CD4-positive, alpha-beta T cell treated with Interleukin-12 subunit alpha and Interleukin-12 subunit beta, for 1 hour (primary cell): ENCODE measurements at places on chromosomes 1 and 21.
A peak's percentile ranks its signal among the peaks of the same experiment; 100 is the strongest.

DNA sequence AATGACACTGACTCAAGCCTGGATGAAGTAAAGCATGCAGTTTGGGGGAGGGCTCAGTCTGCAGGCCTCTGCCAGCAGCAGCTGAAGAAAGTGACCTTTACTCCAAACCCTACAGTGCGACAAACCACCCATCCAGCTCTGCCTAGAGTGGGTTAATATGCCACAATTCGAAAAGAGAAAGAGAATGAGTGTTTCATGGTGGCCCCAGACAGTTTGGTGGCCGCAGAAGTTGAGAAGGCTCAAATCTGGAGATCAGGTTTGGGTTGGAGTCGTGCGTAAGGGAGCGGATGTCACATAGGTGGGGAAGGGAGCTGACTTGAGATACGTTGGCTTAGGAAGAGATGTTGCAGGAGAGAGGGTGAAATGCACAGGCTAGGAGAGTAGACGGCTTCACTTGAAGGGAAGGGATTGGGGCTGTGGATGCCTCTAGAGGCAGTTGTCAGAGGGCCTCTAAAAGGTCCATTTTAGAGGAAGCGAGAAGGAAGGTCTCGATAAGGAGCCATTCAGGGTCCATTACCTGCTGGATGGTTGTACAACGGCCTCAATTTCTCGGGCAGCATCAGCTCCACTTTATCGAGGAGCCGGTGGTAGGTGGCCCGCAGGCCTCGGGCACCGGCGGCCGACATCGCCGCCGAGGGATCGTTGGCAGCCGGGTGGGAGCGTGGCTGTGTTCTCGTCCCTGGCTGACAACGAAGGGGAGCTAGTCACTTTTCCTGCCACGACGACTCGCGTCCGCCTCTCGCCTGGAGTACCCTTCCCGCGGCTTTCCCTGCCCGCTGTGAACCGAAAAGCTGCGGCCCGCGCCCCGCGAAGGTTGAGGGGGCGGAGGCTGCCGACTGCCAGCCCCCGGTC is 1.0 kb upstream of the DCAF6 start:
- DNase-seq, result peak; percentile 43

DNA sequence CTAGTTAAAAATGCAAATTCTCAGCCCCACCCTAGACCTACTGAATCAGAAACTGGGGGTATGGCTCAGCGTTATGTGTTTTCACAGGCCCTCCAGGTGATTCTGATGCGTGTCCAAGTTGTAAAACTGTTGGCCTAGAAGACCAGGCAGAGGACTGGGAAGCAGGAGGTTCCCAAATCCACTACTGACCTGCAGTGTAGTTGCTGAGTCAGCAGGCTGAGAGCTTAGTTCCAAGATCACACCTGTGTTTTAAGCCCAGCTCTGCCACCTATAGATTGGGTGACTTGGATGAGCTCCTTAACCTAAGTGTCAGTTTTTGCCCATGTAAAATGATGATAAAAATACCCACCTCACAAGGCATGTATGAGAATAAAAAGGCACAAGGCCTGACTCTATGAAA is 4.1 kb downstream of the GRHL3 start:
- DNase-seq, result no peak

DNA sequence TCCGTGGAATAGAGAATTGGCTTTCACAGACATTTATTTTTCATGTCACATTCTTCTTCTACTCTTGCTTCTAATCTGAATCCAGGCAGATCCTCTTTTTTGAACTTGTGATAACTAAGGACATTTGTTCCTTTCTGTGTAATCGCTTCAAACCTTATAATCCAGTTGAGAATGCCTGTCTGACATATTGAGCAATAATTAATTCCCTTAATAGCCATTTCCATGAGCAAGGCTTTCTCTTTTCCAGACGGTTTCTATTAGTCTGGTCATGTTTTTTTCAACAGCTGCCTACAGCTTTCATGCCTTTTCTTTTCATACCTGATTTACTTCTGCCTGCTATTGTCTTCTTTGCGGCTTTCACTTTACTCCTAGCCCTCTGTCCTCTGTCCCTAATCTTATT is 163.4 kb downstream of the CYYR1 start:
- DNase-seq, result no peak

DNA sequence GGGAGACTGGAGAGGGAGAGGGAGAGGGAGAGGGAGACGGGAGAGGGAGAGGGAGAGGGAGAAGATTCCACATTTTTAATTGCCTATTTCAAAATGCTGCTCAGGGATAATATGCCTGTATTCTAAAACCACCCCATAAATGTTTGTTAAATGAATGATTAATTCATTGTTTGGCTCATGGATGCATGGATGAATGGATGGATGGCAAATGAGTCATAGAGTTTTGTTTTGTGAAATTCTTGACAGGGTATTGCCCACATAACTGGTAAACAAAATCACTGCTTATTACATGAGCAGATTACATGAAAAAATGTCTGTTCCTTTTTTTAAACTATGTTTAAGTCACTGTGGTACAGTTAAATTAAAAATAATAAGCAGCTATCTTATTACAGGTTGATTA is 220.4 kb downstream of the ZP4 start:
- no peak for DNase-seq

DNA sequence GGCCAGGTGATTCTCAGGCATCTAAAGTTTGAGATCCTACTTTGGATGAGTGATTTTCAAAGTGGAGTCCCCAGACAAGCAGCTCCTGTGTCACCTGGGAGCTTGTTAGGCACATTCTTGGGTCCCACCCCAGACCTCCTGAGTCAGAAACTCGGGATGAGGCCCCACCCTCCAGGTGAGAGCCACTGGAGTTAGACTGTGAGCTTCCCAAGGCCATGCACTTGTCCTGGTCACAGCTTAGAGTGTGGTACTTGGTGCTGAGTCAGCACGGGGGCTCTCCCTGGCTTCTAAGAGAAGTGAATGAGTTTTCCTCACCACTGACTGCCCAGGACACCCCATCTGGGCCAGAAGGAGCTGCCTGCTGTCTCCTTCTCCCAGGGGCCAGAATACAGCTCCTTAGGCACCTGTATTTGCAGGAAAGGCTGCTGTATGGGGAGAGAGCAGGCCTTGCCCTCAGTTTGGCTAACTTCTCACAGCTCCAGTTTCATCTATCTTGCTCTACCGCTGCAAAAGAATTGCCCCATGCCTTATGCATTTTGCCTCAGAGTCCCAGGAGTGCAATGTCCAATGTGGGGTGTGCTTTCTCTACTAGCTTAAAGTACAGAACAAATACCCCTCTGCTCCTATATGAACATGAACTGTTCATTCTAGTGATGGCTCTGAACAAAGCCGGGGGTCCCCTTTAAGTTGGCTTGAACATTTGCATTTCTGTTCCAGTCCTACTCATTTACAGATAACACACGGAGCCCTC is 98.1 kb downstream of the PSMG1 start:
- DNase-seq, result no peak

DNA sequence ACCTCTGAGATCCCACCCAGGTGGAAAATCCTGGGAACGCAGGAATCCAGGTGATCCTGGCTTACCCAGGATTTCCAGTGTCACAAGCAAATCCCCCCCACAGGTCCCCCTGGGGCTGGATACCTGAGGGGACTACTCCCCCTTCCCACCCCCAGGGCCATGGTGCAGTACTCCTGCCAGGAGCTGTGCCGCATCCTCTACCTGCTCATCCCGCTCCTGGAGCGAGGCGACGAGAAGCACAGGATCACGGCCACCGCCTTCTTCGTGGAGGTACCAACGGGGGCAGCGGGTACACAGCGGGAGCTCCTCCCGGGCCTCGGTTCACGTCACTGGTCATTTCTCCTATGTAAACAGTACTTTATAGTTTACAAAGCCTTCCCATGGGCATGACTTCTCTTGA is 20.4 kb upstream of the TTC4 start:
- DNase-seq, result no peak

- DNase-seq, result no peak
Measured at GRCh38 chr1:45442272-45442671, 48.7 kb downstream of the TESK2 start.

- no peak for DNase-seq
Measured at GRCh38 chr1:96872757-96873156, 151.2 kb downstream of the PTBP2 start.

DNA sequence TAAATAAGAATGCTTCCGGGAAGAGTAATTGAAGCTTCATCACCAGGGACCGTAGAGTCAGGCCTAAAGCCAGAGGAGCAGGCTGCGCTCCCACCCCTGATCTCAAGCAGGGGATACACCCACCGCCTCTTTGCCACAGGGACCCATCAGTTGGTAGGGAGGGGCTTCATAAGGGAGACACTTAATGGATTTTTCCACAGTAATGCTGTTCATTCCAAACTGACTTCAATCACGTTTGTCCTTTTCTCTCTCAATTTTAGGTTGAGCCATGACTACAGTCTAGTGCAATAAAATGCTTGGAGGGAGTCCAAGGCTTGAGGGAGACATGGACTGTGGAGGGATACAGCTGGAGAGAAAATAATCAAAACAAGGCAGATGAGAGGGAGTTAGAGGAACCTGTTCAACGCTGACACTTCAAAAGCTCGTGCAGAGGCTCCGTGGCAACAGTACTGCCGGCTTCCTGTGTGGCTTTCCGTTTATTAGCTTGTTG is 111.5 kb downstream of the SEC16B start:
- DNase-seq, result no peak

GRCh38 chr1:58363585-58363984 is 182.9 kb downstream of the OMA1 start:
- DNase-seq, result no peak

GRCh38 chr1:33375316-33375715 is 54.4 kb upstream of the A3GALT2 start:
- no peak for DNase-seq

DNA sequence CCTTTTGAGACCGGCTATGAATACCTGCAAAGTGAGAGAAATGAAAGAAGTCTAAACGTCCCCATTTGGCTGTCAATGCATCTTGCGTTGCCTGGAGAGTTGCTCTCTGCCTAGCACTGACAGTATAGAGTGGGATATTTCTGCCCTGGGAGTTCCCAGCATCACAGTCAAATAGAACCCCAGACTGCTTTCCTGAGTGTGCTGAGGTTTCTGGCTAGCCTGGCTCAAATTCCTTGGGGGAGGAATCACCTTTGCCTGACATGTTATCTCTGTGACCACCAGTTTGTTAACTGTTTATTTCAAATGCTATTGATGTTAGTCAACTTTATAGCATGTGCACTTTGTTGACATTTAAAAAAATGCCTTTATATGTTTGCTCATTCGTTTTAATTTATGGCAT is 212.0 kb upstream of the FAM78B start:
- DNase-seq, result no peak

GRCh38 chr1:54488779-54489626 is 59.0 kb upstream of the ACOT11 start:
- peak; percentile 71 for DNase-seq

DNA sequence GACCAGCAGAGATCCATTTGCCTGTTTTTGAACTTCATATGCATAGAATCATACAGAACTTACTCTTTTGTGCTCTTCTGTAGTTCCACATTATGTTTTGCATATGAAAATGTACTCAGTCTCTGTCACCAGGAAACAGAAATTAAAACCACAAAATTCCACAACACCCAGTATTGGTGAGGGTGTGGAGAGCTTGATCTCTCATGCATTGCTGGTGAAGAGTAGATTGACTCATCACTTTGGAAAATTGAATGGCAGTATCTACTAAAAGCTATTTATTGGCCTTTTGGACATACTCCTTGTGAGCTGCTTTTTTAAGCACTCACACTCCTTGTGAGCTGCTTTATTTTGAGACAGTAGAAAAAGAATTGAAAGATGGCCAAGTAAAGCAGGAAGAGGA is 43.3 kb downstream of the VTCN1 start:
- DNase-seq, result no peak

- DNase-seq, result no peak
Measured at GRCh38 chr1:59215766-59216291, 81.1 kb upstream of the FGGY start.

DNA sequence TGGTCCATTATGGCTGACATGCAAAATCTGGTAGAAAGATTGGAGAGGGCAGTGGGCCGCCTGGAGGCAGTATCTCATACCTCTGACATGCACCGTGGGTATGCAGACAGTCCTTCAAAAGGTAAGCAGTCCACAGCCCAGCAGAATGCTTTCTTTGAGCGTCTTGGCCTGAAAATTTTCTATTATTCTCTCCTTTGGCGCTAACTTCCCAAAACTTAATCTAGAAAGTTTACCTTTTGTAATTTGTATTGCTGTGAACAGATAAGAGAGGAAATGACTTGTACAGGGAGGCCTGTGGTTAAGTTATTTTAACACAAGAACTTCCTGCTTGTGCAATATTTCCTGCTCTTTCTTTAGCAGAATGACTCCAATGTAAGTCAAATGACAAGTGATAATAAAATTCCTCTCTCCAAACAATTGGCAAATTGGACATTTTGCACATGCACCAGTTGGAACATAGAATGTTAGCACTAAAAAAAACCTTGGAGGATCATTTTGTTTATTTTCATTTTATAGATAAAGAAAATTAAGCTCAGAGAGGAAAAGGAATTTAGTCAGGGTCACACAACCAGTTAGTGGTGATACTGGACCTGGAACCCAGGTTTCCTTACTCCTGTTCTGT is 18.9 kb downstream of the CAP1 start:
- peak; percentile 52 for DNase-seq
